ENCODE measurements at places on chromosomes 7 and 10. TPM values are rescaled to one million over a fixed set of nuclear protein-coding genes. Genes with fewer than 3 reads are reported as not detected.

- DNase-seq, result no peak
These were observed 510.1 kb downstream of the ARL4A start for GRCh38 chr7:13197501-13197900.

DNA sequence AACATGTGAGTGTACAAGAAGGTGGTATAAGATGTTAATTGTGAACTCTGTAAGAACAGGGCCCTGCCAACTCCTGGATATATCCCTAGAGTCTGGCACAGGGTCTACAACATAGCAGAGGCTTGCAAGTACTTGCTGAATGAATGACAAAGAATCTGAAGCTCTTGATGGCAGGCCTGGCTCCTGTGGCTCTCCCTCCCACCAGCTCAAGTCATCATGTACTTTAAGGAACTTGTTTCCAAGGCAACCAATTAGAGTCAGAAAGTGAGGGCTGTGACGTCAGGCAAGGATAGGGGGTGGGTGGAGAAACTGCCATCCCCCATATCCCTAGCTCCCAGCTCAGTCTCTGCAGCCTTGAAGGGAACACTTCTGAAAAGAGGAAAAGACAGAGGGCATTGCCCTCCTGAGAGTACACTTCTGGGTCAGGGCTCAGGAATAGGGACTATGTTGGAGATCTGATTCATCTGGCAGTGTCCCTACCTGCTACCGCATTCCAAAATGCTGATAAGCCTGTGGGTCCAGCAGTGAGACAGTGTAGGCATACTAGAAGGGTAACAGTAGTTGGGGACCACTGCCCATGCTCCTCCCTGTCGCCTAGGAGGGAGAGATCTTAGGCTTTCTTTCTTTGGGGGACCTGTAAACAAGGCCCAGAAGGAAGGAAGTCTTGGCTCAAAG, 34.6 kb upstream of the BTRC start:
- no peak for DNase-seq

Gene ARHGAP12
- total RNA-seq, result 4.0 TPM

DNA sequence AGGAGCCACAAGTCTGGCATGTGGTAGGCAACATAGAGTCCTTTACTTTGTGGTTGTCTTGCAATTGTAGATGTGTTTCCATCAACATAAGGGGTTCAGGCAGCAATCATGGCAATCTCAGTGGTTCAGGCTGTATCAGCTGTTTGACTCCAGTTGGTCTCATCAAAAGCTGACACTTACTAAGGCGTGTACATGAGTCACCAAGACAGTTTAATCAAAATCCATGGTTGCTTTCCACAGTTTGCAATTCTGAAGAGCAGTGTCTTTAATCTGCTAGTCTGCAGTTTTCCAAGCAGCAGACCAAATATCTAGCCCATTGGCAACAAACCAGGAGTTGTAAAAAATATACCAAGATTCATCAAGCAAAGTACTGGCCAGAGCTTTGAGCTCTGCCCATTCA, 210.2 kb downstream of the MDFIC start:
- no peak for DNase-seq

- no peak for DNase-seq
These were observed 33.4 kb upstream of the FAM133B start for GRCh38 chr7:92623544-92623943.

- DNase-seq, result no peak
These were observed 39.1 kb upstream of the RAB18 start for GRCh38 chr10:27464993-27465392.

Gene NYAP1
- 0.24 TPM for total RNA-seq

GRCh38 chr7:37467002-37467401, 18.3 kb upstream of the ELMO1 start:
- DNase-seq, result no peak

Gene ABCB4
- not detected for total RNA-seq

- DNase-seq, result no peak
These were observed 177.2 kb upstream of the RHEB start for GRCh38 chr7:151696721-151697514.

Gene GPR26
- total RNA-seq, result not detected

DNA sequence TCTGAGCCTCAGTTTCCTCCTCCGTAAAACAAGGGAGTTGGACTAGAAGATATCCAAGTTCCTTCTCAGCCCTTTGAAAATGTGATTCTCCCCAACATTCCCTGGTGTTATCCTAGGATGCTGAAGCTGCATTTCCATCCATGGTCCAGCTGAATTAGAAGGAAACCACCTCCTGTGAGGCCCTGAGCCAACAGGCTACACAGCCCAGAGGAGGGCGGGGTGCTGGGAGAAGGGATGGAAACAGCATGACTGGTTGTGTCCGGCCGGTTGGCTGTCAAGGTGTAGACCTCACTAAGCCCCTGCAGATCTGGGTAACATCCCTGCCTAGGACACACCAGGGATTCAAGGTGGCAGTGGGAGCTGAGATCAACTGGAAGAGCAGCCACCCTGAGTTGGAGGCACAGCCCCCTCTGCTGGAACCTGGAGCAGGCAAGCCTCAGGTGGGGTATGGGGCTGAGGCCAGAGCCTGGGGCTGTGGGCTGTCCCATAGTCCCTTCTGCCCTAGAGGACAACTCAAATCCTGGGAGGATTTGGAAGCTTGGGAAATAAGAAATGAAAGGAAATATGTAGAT, 72.0 kb downstream of the PAX2 start:
- DNase-seq, result no peak

Gene LIPJ
- total RNA-seq, result not detected

GRCh38 chr10:71316056-71316785, 2.8 kb upstream of the SLC29A3 start:
- DNase-seq, result peak; percentile 36

- no peak for DNase-seq
These were observed 23.2 kb upstream of the CALN1 start for GRCh38 chr7:72435366-72435765.

GRCh38 chr10:3167611-3168330, 4.8 kb downstream of the PITRM1 start:
- no peak for DNase-seq

DNA sequence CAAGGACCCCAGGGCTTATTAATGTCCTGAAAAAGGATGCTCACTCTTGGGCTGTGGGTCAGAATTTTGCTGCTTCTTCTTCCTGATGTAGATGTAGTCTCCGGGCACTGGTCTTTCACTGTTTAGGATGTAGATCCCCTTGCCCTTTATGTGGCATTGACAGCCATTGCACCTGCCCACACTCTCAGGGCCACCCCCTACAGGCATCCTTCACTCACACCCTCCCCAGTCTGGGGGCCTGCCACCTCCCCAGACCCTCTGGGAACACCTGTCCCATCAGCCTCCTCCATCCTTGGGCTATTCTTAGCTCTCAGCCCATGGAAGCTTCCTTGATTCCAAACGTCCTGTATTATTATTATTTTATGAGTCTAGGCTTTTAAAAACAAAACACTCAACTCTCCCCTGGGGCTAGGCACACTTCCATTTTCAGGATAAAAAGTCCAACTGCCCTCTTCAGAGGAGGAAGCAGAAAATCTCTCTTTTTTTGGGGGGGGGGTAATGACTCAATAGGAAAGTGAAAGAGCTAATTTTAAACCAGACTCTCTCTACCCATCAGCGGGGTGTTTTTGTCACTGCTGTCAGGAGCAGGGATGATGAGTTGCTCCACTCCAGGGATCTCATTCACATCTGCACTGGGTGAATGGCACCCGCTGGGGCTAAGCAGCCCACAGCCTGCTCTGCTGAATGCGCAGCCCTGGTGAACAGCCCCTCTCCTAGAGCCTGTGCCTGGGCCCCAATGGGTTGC, 11.5 kb upstream of the KLRG2 start:
- DNase-seq, result peak; percentile 38

DNA sequence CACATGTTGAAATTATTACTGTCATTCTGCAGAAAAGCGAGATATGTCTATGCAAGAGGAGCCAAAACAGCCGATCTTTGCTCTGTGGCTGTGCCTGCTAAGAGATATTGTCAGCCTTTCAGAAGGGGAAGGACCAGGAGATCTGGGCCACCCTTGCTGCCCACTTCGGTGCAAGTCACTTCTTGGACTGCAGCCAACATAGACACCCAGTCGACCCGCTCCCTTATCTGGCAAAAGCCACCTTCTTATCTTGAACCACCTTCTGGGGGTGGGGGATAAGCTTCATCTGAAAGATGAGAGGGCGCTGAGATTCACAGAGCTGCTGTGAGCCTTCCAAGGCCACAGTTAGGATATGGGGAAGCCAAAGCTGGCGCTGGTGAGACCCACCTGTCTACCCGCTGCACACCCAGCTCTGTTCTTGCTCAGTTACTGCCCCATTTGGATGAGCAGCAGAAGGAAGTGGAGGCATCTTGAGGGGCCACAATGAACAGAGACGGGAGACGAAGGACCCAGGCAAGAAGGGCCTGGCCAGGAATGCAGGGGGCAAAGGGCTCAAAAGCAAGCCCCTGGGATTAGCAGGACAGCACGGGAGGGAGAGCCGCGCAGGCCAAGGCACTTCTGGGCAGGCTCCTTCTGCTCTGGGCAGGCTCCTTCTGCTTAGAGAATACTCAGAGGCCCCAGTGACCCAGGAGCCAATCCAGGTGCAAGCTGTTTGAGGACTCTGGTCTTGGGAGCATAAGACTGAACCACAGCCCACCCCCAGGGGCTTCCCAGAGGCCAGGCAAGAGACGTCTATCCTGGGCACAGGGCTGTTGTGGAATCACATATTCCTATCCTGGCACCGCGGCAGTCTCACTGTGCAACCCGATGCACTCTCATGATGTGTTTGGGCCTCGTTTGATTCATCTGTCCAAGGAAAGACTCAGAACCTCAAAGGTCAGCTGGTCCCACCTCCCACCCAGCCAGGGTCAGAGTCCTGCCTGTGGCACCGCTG, 38.4 kb upstream of the NPFFR1 start:
- DNase-seq, result no peak

DNA sequence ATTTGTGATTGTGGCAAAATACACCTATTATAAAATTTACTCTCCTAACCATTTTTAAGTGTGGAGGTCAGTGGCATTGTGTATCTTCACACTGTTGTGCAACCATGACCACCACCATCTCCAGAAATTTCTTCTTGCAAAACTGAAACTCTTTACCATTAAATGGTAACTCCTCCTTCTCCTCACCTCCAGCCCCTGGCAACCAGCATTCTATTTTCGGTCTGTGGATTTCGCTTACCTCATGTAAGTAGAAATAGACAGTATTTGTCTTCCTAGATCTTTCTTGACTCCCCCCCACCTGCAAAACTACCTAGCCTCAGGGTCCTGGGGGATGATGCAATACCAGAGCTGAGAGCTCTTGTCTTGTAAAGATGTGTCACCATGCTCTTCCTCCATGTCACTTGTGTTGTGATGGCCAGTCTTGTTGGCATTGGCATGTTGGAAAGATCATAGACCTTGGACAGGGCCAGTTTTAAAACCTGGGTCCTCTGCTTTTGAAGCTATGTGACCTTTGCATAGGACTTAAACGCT, 71.1 kb upstream of the EMX2 start:
- DNase-seq, result no peak

DNA sequence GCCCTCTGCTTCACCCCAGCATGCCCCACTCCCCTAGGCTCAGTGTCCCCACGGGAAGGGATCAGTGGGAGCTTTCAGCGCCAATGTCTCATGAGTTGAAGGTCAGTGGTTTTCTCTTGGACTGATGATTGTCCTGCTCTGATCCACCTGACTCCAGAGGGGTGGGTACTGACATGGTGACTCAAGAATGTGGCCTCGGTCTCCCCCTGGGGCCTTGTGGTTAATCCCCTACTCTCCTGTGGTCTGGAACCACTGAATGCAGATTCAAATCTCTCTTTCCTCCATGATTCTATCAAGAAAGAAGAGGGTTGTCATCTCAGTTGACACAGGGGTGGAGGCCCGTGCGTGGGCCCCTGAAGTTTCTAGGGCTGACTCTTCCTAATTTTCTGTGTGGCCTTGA, 176.9 kb downstream of the RPS24 start:
- DNase-seq, result no peak

- no peak for DNase-seq
These were observed 175.3 kb upstream of the RHEB start for GRCh38 chr7:151694828-151695580.

- no peak for DNase-seq
These were observed 17.1 kb upstream of the STK17A start for GRCh38 chr7:43565786-43566185.

- DNase-seq, result no peak
These were observed 14.5 kb downstream of the CARD11 start for GRCh38 chr7:3029138-3029537.

Gene LHPP
- total RNA-seq, result 12.3 TPM

- DNase-seq, result peak; percentile 15
These were observed 121.2 kb downstream of the EMX2 start for GRCh38 chr10:117663750-117664149.

- DNase-seq, result no peak
These were observed 2.7 kb downstream of the EVX1 start for GRCh38 chr7:27245124-27245797.

DNA sequence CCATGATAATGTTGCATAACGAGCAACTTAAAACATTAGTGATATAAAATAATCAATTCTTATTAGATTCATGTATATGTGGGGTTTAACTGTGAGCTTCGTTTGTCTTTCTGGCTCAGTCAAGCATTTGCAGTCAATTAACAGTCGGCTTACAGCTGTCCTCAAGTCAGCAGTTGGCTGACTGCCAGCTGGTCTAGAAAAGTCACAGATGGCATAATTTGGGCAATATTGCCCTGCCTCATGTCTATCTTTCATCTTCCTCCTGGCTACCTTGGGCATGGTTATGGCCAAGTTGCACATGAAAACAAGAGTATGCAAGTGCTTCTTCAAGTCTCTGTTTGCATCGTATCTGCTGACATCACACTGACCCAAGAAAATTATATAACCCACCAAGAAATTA, 186.1 kb upstream of the ZWINT start:
- no peak for DNase-seq

GRCh38 chr10:86597306-86597705, 57.0 kb upstream of the OPN4 start:
- DNase-seq, result no peak

Gene ASZ1
- not detected for total RNA-seq

- no peak for DNase-seq
These were observed 898.6 kb downstream of the KCNMA1 start for GRCh38 chr10:76738991-76739390.

DNA sequence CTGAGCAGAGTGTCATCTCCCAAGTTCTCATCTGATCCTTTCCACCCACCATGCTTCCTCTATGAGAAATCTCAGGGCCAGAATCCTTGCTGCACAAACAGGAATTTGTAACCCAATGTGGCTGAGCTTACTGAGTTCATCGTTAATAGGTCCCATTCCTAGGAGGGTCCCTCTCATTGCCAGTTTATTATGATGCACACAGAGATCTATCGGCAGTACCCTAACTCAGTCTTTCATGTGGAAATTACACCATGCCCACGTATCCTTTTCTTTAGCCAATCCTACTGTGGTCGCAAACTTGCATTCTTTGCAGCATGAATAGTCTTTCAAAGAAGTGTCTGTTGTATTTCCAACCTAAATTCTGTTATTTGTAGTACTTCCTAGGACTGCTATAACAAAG, 12.1 kb downstream of the TMEM236 start:
- no peak for DNase-seq

Gene MRLN
- total RNA-seq, result not detected
